ENCODE measurements at places on chromosomes 3 and 15.

GRCh38 chr3:195239121-195239520, 31.8 kb downstream of the XXYLT1 start:
- no peak for DNase-seq

DNA sequence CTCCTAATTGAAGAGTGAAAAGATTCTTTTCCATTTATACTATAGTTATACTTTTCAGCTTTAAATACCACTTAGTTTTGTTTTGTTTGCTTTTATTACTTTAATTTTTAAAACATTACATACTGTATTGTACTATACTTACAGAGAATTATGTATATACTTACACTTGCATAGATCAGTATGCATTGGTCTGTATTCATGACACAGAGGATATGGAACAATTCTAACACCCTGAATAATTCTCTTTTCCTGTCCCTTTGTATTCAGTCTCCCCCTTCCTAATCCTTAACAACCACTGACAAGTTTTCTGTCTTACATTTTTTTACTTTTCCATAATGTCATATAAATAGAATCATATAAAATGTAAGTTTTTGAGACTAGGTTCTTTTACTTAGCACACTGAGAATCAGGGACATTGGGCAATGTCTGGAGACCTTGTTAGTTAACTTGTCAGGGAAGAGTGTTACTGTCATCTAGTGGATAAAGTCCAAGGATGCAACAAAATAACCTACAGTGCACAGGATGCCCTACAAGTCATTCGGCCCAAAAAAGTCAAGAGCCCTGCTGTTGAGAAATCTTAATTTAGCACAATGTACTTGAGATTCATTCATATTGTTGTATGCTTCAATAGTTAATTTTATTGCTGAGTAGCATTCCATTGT, 95.7 kb upstream of the MCTP2 start:
- no peak for DNase-seq

DNA sequence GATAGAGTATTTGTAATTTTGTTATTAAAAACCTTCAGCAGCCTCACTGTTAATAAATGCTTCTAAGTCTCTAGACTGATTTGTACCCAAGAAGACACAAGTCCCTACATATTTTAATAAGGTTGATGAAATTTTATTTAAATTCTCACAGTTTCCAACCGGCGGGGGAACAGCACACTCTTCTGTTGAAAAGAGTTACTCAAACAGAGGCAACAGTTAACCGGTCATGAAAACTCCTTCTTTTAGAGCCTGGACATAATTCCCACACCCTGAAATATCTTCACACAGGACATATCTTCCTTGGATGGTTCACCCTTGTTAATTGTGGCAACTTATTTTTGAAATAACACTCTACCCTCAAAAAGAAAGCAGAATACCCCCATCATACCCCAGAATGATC, 278.8 kb downstream of the FOXP1 start:
- no peak for DNase-seq

DNA sequence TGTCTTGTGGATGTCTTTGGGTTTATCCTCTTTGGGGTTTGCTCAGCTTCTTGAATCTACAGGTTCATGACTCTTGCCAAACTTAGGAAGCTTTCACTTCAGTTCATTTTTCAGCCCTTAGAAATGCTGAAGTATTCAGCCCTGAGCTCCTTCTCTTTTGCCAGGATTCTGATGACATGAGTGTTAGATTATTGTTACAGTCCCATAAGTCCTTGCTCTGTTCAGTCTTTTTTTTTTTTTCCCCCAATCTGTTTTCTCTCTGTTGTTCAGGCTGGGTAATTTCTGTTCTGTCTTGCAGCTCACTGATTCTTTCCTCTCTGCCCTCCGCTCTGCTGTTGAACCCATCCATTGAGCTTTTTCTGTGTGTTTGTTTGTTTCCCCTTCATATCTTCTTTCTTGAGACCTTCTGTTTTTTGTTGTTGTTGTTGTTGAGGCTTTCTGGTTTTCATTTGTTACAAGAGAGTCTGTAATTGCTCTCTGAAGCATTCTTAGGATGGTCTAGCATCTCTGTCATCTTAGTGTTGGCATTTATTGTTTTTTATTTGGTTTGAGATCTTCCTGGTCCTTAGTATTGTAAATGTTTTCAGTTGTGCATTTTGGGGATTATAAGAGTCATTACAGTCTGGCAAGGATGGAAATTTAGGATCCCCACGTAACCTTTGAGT, 18.4 kb downstream of the LRCH3 start:
- DNase-seq = no peak

GRCh38 chr3:37537914-37538691, 323.6 kb upstream of the CTDSPL start:
- DNase-seq = no peak

DNA sequence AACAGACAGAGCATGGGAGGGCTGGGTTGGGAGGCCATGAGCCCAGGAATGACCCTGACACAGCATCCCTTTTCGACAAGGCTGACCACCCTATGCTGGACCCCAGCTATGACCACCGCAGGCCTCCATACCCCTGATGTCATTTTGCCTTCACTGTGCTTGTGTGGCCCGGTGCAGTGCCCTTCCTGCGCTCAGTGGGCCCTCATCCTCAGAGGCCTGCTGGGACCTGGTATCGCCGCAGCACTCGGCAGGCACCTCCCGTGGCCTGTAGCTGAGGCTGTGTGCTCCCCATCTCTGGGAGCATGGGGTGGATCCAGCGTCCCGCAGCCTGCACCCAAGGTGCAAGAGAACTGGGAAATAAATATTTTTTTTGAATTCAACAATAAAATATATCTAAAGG, 73.1 kb upstream of the MEF2A start:
- no peak for DNase-seq

- DNase-seq = no peak
These were observed 35.3 kb upstream of the CDCP1 start for GRCh38 chr3:45181496-45181895.

DNA sequence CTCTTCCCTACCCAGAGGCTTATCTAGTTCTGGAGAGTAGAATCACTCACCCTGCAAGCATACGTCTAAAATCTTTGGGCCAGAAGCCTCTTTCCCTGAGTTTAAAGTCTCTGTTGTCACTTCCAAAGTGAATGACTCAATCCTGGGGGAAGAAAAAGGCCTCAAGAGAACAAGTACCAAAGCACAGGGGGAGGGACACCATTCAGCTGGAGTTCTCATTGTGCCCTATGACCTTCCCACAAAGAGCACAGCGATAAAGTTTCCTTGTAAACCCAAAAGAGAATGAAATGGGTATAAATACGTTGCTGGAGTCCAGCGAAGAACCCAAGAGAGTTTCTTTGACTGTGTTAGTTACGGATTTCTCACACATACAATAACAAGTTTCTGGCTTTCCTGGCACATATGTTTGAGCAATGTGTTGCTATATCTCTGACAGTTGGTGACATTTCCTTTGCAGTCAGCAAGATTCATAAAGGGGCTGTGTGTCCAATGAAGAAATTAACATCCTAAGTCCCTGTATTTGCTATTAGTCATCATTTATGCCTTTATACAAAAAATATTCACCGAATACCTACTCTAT, 107.3 kb upstream of the PTPRG start:
- DNase-seq = no peak

GRCh38 chr3:100088735-100089368, 25.4 kb downstream of the FILIP1L start:
- DNase-seq = no peak

- no peak for DNase-seq
These were observed 828 bp upstream of the ATOSA start for GRCh38 chr15:52680041-52680391.

DNA sequence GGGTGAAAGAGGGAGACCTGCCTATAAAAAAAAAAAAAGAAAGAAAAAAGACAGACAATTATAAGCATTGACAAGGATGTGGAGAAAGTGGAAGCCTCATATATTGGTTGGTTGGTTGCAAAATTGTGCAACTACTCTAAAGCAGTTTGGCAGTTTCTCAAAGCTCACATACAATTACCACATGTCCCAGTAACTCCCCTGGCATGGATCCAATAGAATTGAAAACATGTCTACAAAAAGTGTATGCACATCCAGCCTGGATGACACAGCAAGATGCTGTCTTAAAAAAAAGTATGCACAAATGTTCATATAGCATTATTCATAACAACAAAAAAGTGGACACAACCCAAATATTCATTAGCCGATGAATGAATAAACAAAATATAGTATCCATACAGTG, 19.5 kb downstream of the SETMAR start:
- peak; percentile 80 for DNase-seq

GRCh38 chr3:81581966-81582599, 179.4 kb downstream of the GBE1 start:
- peak; percentile 3 for DNase-seq

- no peak for DNase-seq
These were observed 135.0 kb upstream of the ONECUT1 start for GRCh38 chr15:52925130-52925529.

- DNase-seq = no peak
These were observed 24.5 kb downstream of the ZNF148 start for GRCh38 chr3:125350597-125350996.

- no peak for DNase-seq
These were observed 62.8 kb downstream of the SLCO2A1 start for GRCh38 chr3:133966954-133967353.

- DNase-seq = no peak
These were observed 91.1 kb upstream of the TNIK start for GRCh38 chr3:171551296-171551695.

DNA sequence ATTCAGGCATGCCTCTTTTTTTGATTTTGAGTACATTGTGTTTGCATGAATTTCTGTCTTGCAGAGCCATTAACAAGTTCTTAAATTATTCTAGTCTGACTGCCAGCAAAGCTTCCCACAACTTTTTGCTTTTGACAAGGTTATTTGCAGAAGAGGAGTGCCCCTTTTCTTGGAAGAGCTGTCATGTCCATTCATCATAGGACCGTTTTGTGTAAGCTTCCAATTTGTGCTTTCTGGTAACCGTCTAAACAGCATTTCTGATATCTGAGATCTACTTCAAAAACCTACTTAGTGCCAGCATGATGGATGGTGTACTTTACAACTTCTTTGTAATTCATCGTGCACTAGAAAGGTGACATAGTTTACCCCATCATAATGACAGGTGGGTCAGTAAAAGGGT, 379.7 kb downstream of the NAALADL2 start:
- no peak for DNase-seq

- DNase-seq = no peak
These were observed 28.8 kb downstream of the SMAD3 start for GRCh38 chr15:67094001-67094826.
